ENCODE measurements at places on chromosomes 3 and 15.

DNA sequence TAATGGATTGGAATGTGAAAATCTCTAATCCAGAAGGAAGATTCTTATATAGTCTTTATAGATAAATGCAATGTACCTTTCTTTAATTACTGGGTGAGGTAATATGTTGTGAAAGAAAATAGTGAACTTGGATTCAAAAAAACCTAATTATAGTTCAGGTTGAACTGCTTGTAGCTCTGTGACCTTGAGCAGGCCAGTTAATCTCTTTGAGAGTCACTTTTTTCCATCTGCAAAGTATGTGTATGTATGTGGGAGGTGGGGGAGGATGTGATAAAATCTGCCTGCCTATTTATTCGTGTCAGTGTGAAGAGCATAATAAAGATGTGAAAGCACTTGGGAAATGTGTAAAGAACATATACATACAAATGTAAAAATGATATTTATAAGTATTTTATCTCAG, 34.4 kb downstream of the GLCE start:
- DNase-seq = no peak

- DNase-seq = no peak
Observed at GRCh38 chr3:168512802-168513201, 417.1 kb upstream of the GOLIM4 start.

DNA sequence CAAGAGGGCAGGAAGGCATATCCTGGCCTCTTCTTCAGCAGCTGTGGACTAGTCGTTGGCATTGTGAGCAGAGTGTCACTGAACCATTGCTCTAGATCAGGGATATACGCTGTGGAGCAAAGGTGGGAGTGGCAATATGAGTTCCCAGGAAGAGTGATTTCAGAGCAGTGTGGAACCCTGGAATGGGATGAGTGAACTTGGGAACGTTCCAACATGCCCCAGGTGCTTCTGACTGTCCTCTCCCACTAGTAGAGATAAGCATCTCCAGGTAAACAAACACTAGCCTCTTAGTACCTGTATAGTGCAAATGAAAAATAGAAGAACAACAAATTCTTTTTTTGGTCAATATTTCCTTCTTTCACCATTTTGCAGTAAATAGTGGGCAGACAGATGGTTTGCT, 123.6 kb upstream of the VEPH1 start:
- DNase-seq = no peak

DNA sequence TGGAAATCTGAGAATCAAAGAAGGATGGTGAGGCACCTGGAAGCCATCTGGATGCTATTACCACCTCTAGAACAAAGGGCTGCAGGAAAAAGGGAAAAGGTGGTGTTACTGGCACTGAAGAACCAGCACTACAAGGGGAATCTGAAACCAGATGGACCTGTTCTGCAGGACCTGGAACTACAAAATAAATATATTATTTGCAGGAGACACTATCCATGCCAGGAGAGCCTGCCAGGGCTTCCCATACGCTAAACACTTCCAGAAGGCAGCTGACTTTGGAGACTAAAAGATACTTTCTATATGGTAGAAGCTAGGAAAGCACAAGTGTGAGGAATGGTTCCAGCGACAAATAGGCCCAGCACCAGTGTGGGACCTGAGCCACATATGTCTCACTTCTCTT, 83.4 kb upstream of the POU1F1 start:
- no peak for DNase-seq

- DNase-seq = peak; percentile 95
Observed at GRCh38 chr15:77461486-77461885, 40.8 kb downstream of the HMG20A start.

DNA sequence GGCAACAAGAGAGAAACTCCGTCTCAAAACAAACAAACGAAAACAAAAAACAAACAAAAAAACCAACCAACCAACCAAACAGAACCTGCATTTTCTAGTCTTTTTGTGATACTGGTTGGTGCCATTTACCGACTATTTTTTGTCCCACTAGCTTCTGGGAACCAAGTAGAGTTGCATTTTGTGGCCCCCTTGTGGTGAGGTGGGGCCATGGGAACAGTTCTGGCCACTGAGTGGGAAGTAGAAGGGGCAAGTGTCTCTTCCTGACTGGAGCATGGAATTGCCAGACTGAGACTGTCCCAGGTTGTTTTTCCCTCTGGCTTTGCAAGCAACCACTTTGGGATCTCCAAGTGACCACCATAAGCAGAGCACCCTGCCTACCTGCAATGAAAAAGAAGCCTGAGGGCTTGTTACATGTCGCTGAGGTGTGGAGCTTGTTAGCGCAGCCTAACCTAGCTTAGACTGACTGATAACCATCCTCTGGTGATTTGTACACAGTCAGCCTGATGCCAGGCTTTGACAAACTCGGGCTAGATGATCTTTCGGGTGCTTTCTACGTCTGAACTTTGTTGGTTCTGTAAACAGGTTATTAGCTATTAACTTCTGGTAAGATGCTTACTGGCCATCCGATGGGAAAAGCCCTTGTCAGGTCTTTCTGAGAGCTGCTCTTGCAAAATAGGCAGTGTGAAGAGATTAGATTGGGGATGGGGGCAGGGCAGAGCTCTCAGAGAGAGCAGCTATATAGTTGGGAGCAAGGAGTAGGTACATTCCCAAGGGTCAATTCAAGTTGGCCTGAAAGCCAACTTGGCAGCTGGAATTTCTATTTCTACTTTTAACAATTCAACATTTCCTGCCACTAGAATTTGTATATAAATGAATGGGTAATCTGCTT, 172.2 kb downstream of the SSR3 start:
- DNase-seq = peak; percentile 19

- DNase-seq = no peak
Observed at GRCh38 chr3:32334675-32335074, 57.0 kb upstream of the CMTM7 start.

DNA sequence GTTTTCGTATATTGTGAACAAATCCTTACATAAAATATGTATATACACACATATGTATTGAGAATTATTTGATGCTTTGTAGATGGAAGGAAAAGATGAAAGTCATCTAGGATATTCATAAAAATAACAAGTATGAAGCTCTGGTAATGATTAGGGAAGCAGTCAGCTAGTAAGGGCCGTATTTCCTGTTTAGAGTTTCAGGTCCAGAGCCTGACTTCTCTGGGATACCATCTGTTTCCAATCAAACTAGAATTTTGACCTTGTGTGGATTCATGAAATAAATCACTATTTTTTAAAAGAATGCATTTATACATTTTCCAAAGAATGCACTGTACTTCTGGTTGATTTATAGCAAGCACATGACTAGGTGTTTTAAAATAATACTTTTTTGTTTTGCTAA, 156.1 kb upstream of the CGNL1 start:
- peak; percentile 92 for DNase-seq

DNA sequence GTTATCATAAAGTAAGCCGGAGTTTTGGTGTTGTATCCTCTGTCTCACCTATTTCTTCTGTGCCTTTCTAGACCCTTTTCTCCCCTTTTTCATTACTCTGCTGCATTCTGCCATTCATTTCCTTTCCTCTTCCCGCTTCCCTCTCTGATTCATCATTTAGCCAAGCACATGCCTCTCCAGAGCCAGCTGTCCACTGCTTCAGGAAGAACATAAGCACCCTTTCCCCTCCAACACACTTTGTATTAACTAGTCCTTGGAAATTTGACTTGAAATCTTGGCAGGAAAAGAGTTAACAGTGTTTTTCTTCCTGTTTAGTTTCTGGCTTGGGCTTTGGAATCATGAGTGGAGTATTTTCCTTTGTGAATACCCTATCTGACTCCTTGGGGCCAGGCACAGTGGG, 9.7 kb downstream of the APH1B start:
- DNase-seq = no peak

DNA sequence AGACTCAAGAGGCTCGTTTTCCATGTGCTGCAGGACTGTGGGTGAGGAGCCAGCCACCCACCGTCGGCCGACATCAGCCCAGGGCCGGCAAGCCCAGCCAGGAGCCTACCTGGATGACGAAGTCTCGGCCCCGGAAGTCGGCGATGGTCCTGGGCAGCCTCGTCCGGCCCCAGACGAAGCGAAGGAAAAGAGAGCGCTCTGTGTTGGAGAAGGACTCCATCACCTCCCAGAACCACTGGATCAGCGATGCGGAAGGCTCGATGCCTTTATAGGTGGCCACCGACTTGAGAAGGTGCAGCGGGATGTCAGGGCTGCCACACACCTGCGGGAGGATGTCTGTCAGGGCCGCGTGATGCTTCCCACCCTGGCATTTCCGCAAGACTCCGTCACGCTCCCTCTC, 13.8 kb upstream of the OCA2 start:
- no peak for DNase-seq

GRCh38 chr3:169356284-169356955, 307.1 kb downstream of the MECOM start:
- DNase-seq = no peak

- no peak for DNase-seq
Observed at GRCh38 chr15:88242586-88243555, 13.7 kb downstream of the NTRK3 start.

DNA sequence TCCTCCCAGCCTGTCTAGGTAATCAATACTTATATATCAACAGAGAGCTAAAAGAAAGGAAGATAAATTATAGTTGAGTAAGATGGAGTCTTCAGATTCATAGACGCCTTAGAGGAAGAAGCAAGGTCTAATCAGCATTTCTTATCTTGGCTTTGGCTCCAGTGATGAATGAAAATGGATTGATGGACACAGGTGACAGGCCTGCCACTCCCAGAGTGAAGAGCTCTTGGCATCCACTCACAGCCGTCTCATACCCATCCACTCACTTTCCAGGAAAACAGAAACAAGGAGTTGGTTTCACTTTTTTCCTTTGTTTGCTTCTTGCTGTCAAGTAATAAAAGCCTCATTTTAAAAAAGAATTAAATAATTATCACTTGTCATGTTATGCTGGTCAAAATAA, 168.2 kb downstream of the MFSD1 start:
- DNase-seq = no peak

- DNase-seq = peak; percentile 56
Observed at GRCh38 chr3:159766563-159767185, 222.0 kb upstream of the IL12A start.

- DNase-seq = peak; percentile 77
Observed at GRCh38 chr3:116836286-116836685, 126.7 kb downstream of the TUSC7 start.

- no peak for DNase-seq
Observed at GRCh38 chr3:112084980-112085705, 1.0 kb upstream of the C3orf52 start.

- no peak for DNase-seq
Observed at GRCh38 chr3:170154569-170155143, 26.9 kb downstream of the PHC3 start.

- peak; percentile 44 for DNase-seq
Observed at GRCh38 chr3:184145111-184145524, 10.0 kb downstream of the EIF2B5 start.

- no peak for DNase-seq
Observed at GRCh38 chr15:71899674-71900073, 89.3 kb downstream of the NR2E3 start.

DNA sequence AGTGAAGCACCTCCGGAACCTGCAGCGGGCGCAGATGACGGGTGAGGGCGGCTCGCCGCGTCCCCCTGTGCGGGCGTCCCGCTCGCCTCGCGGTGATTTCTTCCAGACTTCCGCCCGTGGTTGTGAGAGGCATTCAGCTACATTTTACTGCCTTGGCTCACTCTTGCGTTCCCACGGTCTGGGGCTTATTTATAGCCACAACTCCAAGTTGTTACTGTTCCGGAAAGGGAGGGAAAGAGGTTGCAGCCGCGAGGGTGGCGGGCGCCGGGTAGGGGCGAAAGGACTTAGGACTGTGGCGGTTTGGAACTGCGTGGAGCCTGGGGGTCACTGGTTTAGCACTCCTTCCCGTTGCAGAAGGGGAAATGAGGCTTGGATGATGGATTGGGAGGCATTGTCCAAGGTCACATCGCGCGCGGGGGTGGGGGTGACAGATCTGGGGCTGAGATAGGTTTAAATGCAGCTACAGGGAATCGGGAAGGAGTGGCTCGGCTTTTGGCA, 1.1 kb downstream of the HES1 start:
- DNase-seq = peak; percentile 78

GRCh38 chr15:64781299-64781698, 5.9 kb upstream of the RBPMS2 start:
- no peak for DNase-seq

GRCh38 chr3:19457449-19457848, 309.1 kb downstream of the KCNH8 start:
- no peak for DNase-seq

GRCh38 chr3:33426068-33426467, 14.1 kb downstream of the UBP1 start:
- no peak for DNase-seq

Measured in fibroblast of skin of scalp (primary cell).